ENCODE measurements at places on chromosomes 16 and 17.
A peak's percentile ranks its signal among the peaks of the same experiment; 100 is the strongest.

DNA sequence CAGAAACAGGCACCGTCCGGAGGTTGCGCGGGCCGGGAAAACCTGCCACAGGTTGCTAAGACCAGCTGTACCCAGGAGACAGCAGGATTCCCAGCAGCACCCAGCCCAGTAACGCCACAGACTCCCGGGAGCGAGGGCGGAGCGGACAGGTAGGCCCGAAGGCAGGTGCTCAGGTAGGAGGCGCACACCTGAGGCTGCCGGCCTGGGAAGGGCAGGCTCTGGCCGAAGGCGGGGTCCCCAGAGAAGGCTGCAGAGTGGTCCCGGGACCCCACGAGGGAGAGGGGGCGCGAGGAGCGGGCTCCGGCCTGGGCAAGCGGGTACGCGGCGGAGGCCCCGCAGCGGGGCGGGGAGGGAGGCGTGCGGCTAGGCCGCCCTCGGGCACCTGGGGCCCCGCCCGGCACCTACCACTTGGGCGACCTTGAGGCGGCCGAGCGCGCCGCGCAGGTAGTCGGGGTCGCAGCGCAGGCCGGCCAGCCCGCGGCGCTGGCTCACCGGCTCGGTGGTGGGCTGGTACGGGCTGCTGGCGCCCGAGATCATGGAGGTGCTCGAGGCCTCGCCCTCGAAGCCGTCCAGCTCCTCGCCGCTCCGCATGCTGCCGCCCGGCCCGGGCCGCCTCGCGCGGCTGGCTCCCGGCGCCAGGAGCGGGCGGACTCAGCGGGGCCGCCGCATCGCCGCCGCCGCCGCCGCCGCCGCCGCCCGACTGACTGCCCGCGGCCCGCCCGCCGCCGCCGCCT lies 441 bp downstream of the CMTM4 start:
- no peak for DNase-seq

GRCh38 chr16:57061084-57061905 lies 31.1 kb upstream of the CPNE2 start:
- DNase-seq: peak; percentile 43

DNA sequence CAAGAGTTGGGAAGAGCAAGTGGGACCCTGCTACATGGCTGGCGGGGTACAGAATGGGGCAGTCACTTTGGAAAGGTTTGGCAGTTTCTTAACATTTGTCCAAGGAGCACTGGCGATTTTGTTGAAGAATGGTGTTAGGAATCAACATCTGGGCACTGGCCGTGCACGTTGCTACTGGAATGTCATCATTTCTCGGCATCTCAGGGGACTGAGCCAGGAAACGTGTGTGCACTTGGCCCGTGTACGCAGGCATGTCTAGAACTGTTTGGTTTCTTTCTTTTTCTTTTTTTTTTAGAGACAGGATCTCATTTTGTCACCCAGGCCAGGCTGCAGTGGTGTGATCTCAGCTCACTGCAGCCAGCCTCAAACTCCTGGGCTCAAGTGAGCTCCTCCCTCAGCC lies 17.3 kb upstream of the FOXK2 start:
- no peak for DNase-seq

GRCh38 chr16:11757671-11758545 lies 15.3 kb upstream of the TXNDC11 start:
- DNase-seq: no peak

- DNase-seq: no peak
These were observed 31.2 kb upstream of the ENPP7 start for GRCh38 chr17:79699386-79700036.

DNA sequence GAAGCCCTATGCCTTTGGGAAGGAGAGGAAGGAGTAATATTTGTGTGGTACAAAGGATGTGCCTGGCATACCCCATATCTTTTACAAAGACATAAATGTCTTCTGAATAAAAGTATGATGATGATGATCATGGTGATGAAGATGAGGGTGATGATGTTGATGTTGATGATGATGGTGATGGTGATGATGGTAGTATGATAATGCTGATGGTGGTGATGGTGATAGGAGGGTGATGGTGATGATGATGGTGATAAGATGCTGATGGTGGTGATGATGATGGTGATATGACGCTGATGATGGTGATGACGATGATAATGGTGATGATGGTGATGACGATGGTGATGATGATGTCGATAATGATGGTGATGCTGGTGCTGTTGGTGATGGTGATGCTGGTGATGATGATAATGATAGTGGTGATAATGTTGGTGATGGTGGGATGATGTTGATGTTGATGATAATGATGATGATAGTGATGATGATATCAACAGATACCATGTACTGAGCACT lies 684.2 kb downstream of the WWOX start:
- no peak for DNase-seq

DNA sequence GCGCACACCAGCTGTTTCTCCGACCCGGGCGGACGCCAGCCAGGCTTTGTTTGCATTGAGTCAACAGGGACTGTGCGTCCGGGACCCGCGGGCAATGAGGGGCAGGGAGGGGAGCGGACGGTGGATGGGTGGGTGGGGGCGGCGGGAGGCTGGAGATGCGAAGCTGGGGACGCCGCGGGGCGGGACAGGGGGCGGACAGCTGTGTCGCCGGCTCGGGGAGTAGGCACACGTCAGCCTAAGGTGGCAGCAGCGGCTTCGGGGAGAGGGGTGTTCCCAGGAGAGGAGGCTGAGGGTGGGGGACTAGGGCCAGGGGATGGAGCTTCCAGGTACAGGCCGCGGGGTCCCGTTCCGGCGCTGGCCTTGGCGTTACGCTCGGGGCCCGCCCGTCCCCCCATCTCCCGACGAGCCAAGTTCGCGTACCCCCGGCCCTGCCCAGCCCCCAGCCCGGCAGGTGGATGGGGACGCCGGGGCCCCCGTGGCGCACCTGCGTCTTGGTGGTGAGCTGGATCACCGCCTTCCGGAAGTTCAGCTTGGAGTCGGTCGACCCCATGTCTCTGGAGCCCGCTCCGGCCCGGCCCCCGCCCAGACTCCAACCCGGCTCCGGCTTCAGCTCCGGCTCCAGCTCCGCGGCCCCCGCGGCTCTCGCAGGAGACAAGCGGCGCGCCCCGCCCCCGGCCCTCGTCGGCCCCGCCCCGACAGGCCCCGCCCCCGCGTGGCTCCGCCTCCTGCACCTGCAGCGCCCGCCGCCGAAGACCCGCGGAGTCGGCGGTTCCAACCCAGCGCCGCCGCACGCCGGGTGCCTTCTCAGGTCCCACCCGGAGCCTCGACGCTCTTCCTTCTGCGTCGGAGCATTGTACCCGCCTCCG lies at the start of gene HID1:
Gene HID1 (minus strand): TSS at position 653 of the 866 bp plus-strand sequence. CDS start 103 bp downstream, at position 550.
- peak; percentile 72 for DNase-seq

- DNase-seq: no peak
These were observed at the start of gene KCNAB3 for GRCh38 chr17:7929158-7930023. Gene KCNAB3, minus strand, starts transcription at chr17:7929856. Its CDS starts 421 bp downstream, at chr17:7929435.

DNA sequence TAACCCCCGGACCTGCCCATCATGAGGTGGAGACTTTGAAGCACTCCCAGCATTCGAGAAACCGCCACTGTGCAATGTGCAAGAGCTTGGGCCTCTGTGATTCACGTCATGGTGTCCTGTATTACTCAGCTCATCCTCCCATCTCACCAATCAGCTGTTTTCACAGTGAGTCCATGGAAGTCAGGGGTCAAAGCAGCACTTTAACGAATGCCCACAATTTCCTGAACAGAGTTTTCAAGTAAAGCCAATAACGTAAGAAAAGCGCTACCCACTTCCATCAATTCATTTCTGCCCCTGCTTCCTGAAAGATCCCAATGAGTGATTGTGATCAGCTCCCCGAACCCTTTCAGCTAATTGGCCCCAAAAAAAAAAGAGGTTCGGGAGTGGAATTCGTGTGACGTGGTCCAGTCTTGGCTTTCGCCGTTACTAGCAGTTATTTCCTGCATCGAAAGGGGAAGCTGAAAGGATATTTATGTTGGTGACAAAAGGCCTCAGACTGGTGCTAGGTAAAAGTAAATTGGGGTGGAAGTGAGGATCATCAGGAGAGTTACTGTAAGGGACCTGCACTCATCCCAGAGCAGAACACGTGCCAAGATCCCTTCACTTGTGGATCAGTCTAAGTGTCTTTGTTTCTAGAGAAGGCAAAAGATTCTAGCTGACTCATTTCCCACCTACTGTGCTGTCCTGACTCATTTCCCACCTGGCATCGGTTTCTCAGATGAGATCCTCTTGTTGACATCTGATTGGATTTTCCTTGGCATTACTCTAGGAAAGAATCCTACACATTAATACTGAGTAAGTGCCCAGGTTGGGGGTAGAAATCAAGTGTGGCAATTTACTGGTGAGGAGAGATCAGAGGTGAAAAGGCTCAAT lies 136.7 kb upstream of the NUDT7 start:
- DNase-seq: peak; percentile 5

- no peak for DNase-seq
These were observed 6.2 kb downstream of the ZACN start for GRCh38 chr17:76085066-76085730.

DNA sequence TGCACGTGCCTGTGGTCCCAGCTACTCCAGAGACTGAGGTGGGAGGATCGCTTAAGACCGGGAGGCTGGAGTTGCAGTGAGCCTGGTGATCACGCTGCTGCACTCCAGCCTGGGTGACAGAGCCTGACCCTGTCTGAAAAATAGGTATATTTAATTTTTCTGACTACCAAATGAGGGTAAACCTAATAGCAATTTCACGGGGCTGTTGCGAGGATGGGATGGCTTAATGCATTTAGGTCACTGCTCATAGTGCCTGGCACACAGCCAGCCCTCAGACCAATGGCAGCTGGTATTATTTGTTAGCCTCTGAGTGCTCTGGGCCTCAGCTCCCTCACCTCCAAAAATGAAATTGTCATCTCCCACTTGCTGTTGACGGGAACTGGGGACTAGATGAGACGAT lies 5.9 kb upstream of the CDIP1 start:
- no peak for DNase-seq

DNA sequence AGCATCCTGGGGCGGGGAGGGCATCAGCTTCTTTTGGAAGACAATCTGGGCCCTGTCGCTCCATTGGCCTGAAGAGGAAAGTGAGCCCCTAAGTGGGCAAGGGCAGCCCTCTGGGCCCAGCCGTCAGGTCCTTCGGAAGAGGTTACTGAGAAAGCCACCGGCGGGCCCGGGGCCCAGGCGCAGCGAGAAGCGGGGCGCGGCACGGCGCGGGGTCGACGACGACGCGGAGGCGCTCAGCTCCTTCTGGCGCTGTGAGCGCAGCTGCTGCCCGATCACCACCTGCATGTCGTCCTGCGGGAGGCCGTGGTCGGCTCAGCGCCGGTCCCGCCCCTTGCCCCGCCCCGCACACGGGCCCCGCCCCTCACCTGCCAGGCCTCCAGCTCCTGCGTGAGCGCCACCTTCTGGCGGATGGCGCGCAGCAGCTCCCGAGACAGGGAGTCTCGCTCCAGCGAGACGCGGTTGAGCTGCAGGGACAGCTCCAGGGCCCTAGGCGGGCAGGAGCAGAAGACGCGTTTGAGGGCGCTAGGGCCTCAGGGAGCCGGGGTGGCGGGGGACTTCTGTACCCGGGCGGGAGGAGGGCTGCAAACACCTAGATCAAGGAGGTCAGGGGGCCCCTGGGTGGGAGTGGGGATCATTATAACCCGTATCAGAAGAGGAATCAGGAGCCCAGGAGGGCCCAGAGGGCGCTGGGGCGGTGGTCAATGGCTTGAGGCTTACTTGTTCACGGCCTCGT lies 4.3 kb downstream of the THOC6 start:
- peak; percentile 90 for DNase-seq

- no peak for DNase-seq
These were observed 51.1 kb upstream of the SLC47A1 start for GRCh38 chr17:19482576-19482975.

GRCh38 chr16:53130159-53131049 lies 75.6 kb downstream of the CHD9 start:
- peak; percentile 98 for DNase-seq

GRCh38 chr17:76510831-76511244 lies 9.6 kb upstream of the RHBDF2 start:
- DNase-seq: no peak

GRCh38 chr16:25126820-25127232 lies 15.3 kb downstream of the LCMT1 start:
- DNase-seq: peak; percentile 44

GRCh38 chr16:71555230-71555891 lies 21.5 kb downstream of the TAT start:
- peak; percentile 28 for DNase-seq

- peak; percentile 32 for DNase-seq
These were observed 8.4 kb downstream of the PRR29 start for GRCh38 chr17:64006361-64007088.

- no peak for DNase-seq
These were observed 7.8 kb downstream of the KRT28 start for GRCh38 chr17:40791787-40792436.

DNA sequence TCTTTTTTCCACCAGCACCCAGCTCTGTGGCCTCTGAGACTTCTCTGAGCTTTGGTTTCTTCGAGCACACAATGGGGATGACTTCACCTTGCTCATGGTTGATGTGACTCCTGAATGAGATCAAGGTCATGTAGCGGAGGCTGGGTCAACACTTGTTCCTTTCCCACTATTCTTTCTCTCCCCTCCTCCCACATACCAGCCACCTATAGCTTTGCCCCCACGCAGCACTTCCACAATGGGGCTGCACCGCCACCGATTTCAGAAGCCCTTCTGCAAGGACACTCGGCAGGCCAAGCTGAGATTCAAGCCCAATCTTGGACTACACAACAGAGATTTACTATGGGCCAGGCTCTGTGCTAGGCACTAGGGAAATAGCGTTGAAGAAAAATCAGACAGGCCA lies 14.4 kb downstream of the TRIM25 start:
- no peak for DNase-seq

GRCh38 chr17:72369366-72369765 lies 248.5 kb downstream of the SOX9 start:
- no peak for DNase-seq

- DNase-seq: no peak
These were observed 6.8 kb downstream of the NT5C start for GRCh38 chr17:75124819-75125162.

DNA sequence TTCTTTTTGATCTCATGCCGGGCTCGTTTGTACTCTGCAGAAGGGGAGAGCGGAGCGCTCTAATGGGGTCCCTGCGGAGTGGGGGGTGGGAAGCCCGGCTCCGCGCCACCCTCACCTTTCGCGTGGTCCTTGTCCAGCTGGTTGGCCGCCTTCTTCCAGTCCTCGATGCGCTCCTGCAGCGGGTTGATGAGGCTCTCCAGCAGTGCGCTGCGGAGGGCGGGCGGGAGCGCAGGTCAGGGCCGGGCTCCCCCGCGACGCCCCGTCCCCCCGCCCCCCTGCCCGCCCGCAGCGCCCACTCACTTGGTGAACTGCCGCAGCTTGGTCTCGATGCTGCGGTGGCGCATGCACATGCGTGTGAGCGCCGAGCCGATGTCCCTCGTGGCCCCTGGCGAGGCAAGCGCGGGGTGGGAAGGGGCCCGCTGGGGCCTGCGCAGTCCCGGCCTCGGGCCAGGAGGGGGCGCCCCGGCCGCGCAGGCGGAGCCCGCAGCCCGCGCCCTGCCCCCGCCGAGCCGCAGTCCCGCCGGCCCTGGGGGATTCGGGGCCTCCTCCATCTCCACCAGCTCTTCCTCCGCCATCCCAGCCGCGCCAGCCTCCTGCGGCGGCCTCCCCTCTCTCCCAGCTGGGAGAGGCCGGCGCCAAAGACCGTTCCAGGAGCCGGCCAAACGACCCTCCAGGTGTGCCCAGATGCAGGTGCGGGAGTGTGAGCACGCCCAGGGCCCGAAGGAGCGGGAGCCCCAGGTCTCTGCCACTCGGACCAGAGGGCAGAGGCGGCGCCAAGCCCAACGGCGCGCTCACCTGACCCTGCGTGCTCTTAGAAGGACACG lies 6.0 kb downstream of the MTSS2 start:
- no peak for DNase-seq
